ENCODE measurements at places on chromosomes 4 and X. TPM values are rescaled to one million over a fixed set of nuclear protein-coding genes. Genes with fewer than 3 reads are reported as not detected.

The MGAT4D gene
- not detected for polyA plus RNA-seq

DNA sequence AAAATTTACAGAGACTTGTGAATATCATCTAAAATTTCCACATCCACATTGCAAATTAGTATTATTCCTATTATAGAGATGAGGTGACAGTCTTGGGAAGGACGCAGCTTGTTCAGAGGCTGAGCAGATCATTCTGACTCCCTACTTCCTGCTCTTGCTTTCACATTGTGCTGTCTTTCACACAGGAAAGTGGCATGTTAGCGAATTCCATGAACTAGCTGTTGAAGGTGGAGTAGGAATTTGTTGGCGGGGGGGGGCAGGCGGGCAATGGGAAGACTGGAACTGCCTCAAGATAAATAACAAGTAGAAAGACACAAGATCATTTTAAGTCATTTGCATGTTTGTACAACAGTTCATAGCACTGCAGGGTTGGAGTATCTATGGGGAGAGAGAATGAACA is 2.3 kb downstream of the PF4V1 start:
- DNase-seq = no peak

GRCh38 chrX:136397001-136397400 is 90.7 kb upstream of the BRS3 start:
- peak; percentile 1 for DNase-seq

The TMPRSS11D gene
- not detected for polyA plus RNA-seq

DNA sequence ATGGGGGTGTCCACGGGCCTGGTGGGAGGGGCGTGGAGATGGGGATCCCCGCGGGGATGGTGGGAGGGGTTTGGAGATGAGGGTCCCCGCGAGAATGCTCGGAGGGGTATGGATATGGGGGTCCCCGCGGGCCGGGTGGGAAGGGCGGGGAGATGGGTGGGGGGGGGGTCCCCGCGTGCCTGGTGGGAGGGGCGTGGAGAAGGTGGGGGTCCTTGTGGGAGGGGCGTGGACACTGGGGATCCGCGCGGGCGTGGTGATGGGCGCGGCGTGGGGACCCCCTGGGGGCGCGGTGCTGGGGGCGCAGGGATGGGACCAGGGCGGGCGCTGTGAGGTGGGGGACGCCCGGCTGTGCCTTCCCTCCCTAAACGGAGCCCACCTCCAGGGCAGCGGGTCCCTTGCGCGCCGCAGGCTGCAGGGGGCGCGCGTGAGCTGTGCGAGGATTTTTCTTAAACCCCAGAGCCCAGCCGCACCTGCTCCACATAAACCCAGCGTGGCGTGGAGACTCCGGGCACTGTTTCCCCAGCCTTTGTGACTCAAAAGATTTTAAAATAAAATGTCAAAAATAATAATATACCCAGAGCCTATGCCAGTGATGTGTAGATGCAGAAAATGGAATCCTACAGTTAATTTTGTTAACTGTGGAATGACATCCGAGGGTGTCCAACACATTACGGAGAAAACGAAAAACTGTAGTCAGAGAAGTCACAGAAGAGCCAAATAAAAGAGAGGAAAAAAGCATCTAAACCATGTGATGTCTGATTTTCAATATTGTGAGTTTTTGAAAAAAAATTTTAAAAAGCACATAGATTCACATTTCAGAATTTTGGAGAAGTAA is 1.5 kb upstream of the ASMTL start:
- peak; percentile 93 for DNase-seq

The HPGD gene
- polyA plus RNA-seq = 5.6 TPM

DNA sequence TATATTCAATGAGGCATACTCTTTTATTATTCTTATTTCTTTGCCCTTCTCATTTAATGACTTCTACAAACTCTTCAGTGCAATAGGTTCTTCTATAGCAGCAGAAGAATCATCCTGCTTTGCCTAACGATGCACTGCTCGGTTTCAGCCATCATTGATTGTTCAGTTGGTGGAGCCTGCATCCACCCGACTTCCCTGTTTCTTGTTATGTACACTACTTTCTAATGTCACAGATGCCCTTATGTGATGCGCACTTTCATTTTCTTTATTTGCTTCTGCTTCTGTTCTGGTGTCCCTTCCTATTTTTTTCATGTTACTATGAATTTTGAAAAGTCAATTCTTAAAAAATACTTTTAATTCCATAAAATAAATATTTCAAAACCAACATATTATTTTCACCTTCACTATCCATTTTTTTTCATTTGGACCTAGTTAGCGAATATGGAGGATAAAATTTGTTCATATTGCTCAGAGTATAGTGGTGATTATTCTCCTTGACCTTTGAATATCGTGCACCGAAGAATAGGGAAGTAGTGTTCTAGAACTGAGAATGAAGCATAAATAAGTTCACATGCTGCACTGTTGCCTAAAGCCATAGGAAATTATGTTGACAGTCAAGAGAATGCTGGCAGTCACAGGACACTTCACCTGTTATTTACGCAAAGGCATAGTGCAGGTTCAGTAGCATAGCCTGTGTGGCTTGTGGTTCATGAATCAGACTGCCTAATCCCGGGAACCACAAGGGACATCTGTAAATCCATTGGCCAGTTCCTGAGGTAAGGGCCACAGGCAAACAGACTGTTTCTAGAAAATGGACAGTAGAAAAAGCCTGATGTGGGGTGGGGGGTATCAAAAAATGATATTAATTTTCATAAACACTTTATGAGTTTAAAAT is 21.3 kb upstream of the SFRP2 start:
- no peak for DNase-seq

- no peak for DNase-seq
Observed at GRCh38 chrX:114985967-114986592, 31.3 kb downstream of the IL13RA2 start.

The TCEAL5 gene
- 22.4 TPM for polyA plus RNA-seq

DNA sequence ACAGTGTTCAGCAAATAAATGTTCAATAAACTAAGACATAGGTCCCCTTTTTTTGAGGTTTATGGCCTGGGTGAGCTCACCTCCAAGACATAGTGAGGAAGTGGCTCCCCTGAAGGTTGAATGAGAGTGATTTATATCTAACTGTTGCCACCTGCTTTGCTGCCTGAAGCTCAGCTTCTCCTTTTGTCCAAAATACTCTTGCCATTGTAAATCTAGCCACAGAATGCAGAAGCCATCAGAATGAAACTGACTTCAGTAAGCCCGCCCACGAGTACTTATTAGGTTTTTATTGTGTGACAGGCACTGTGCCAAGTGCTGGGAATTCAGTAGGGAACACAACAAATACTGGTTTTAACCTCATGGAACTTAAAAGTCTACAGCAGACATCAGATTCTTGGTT is 18.0 kb downstream of the SPINK2 start:
- no peak for DNase-seq

DNA sequence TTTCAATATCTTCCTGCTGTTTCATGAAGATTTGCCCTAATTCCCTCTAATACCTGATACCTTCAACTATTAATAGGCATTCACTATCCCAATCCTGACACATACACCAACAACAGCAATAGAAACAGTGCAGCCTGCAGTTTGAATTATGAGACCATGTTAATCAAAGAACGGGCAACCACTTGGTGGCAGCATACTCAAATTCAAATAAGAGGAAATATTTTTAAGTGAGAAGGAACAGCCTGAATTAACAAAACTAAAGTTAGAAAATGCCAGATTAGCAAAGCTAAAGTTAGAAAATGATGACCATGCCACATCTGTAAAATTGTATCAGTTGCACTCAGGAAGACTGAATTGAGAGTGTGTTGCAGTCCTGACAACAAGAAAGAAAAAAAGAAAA is 204.9 kb downstream of the SMARCA1 start:
- peak; percentile 31 for DNase-seq

The PF4V1 gene
- polyA plus RNA-seq = not detected

DNA sequence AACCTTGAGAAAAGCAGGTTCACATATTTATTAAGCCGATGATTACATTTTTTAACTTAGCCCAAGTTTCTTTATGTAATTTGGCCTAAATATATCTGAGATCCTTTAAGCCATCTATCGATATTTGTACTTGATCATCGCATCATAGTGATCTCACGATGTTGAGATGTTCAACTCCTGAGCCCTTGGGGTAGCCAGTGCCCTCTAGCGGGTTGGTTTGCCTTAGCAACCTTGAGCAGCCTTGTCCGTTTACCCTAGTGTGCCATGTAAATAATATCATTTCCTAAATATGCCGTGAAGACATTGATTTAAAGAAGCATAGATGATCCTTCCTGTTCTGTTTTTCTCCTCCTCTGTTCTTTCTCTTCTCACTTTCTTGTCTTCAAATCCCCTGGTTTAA is 432.2 kb downstream of the RPA4 start:
- peak; percentile 55 for DNase-seq

The PAGE2 gene
- polyA plus RNA-seq = not detected

The SH3RF1 gene
- polyA plus RNA-seq = 7.8 TPM

Measured in GM23338 (cell line).